ENCODE measurements at places on chromosomes 1 and 21.

DNA sequence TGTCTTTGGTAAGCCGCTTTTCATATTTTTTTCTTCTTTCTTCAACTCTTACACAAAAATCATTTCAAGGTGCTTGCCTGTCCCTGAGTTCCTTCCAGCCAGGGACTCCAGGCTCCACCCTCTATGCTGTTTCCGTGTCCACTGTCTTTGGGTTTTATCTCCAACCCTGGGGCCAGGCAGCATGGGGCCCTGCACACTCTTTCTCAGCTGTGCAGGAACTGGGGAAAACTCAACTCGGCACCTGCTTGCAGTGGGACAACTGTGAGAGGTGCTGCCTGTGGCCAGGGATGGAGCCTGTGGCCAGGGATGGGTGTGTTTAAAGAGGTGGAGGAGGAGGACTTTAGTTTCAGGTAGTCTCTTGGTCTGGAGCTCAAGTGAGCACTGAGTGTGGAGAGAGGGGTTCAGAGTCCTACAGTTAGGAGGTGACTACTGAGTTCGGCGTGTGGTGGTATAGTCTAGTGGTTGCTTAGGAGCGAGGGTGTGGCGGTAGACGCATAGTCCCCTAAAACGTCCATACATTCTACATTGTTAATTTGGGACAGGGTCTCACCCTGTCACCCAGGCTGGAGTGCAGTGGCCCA, 13.4 kb downstream of the TNFRSF8 start:
- no peak for DNase-seq

GRCh38 chr1:167621780-167622313, 8.2 kb upstream of the RCSD1 start:
- DNase-seq: no peak

- DNase-seq: no peak
Observed at GRCh38 chr1:36557041-36558000, 74.6 kb upstream of the CSF3R start.

DNA sequence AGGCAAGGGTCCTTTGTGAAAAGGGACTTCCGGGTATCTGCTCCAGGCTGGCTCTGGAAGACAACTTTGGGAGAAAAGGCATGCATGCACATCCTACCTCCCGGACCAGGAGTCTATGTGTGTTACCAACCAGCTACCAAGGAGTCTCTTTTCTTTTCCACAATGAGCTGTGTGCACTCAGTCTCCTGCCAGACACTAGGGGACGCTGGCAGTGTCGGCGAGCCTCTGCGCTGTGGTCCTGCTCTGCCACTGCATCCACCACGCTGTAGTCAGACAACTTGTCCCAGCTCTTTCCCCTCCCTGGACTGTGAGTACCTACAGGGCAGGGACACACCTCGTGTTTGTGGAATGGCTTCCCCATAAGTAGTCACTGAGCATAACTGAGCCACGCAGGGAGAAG, 5.1 kb upstream of the SSR2 start:
- DNase-seq: no peak

DNA sequence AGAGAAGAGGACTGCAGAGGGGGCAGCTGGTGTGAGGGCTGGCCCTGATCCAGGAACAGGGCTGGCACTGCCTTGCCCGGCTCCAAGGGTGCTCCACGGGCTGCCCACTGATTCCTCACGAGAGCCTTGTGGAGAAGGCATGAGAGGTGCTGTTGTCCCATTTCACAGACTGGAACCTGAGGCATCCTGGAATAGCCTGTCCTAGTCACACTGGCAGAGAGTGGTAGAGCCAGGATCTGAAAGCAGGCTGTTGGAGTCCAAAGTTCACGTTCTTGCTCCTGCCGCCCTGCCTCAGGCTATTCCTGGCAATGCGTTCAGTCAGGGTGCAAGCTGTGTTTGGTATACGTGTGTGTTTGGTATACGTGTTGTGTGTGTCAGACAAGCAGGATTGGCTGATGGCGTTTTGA, 1.8 kb downstream of the RER1 start:
- no peak for DNase-seq

GRCh38 chr1:172219966-172220365, 200.5 kb upstream of the C1orf105 start:
- no peak for DNase-seq

- no peak for DNase-seq
Observed at GRCh38 chr1:36400514-36400824, 2.8 kb upstream of the LSM10 start.

- DNase-seq: no peak
Observed at GRCh38 chr1:16226490-16227179, 10.3 kb downstream of the CPLANE2 start.

Measured in activated T-helper 1 cell treated with anti-CD3 and anti-CD28 coated beads, Interleukin-2, amount 50 U/mL, for 16 hours (primary cell).